ENCODE measurements at places on chromosomes 11 and 22. TPM values are rescaled to one million over a fixed set of nuclear protein-coding genes. Genes with fewer than 3 reads are reported as not detected.

Gene OR51E2
- total RNA-seq = 0.33 TPM

Gene NXPE1
- total RNA-seq = not detected

Gene LMNTD2
- total RNA-seq = 0.52 TPM

Gene OR51L1
- not detected for total RNA-seq

Gene EI24
- total RNA-seq = 69.8 TPM

DNA sequence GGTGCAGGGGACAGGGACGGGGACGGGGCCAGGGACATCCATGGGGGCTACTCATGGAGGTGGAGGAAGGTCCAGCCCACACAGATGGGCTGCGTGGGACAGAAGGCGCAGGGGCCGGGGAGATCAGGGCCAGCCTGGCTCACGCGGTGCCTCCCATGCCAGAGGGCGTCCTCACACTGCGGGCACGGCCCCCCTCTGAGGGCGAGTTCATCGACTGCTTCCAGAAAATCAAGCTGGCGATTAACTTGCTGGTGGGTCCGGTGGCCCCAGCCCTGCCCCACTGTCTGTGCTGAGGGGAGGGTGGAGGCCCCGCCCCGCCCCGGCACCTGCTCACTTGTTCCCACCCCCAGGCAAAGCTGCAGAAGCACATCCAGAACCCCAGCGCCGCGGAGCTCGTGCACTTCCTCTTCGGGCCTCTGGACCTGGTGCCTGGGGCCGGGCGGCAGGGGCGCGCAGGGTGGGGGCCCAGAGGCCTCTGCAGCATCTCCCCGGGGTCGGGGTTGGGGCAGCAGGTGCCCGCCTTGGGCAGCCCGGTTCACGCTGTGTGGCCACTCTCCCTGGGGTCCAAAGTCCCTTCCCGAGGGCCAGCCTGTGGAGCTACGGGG, 15.8 kb downstream of the EPS8L2 start:
- no peak for DNase-seq

- DNase-seq = no peak
Observed at GRCh38 chr22:41177040-41177621, 28.0 kb upstream of the L3MBTL2 start.

DNA sequence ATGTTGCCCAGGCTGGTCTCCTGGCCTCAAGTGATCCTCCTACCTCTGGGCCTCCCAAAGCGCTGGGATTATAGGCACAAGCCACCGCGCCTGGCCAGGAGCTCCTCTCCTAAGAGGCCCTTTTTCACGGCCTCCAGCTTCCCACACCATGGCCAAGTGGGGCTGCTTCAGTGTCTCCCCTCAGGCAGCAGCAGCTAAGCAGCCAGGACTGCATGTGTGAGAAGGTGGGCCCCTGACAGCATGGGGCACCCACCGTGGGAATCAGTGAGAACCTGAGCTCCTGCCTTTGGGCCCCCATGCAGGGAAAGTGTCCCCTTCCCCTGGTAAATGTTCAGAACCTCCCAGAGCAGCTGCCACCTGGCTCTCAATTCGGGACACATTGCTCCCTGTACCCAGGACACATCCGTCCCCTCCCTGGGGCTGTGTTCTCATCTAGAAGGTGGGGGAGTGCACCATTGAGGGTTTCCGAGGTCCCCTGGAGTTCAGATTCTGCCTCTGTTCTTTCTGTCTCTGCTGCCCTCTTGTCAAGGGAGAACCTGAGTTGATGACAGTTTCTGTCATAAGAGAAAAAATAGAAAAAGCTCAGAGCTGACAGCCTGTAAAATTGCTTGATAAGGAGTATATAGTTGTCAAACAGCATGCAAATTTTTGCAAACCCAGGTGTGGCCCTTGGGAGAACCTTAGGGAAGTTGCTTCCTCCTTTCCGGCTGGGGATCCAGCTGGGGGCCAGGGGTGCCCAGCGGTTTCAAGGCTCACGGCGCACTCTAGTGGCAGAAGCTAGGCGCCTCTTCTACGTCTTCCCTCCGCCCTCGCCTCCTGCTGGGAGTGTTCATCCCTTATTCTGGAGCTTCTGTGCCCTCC, 29.7 kb downstream of the FAM83F start:
- no peak for DNase-seq

- DNase-seq = no peak
Observed at GRCh38 chr11:2107521-2107920, 31.7 kb downstream of the IGF2 start.

GRCh38 chr11:45757672-45758071, 47.3 kb upstream of the SLC35C1 start:
- no peak for DNase-seq

DNA sequence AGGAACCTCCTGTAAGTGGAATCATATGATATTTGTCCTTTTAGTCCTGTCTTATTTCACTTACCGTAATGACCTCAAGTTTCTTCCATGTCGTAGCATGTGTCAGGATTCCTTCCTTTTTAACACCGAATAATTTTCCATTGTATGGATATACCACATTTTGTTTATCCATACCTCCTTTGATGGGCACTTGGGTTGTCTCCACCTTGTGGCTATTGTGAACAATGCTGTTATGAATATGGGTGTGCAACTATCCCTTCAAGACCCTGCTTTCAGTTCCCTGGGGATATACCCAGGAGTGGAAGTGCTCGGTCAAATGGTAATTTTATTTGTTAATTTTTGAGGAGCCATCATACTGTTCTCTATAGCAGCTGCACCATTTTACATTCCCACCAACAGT, 244.9 kb upstream of the BLID start:
- DNase-seq = no peak

- no peak for DNase-seq
Observed at GRCh38 chr22:40482886-40483285, 112.5 kb downstream of the SGSM3 start.

DNA sequence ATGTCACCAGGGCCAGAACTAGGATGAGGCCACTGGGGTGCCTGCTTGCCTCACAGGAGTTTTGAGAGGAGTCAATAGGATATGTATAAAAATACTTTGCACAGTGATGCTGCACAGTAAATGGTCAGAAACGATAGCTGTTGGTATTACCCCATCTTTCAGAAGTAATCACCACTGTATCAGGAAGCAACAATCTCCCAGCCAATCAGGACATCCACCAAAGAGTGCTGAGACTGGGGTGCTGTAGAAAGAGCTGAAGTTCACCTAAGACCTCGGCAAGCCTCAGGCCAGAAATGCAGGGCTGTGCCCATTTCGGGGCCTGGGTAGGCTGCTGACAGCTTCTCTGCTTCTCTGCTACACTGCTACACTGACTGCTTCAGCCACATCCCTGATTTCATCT, 17.4 kb downstream of the LMO2 start:
- no peak for DNase-seq

Measured in esophagus muscularis mucosa (tissue), 4 donors.